ENCODE measurements at places on chromosomes 2 and 18. TPM values are rescaled to one million over a fixed set of nuclear protein-coding genes. Genes with fewer than 3 reads are reported as not detected.
A peak's percentile ranks its signal among the peaks of the same experiment; 100 is the strongest.

DNA sequence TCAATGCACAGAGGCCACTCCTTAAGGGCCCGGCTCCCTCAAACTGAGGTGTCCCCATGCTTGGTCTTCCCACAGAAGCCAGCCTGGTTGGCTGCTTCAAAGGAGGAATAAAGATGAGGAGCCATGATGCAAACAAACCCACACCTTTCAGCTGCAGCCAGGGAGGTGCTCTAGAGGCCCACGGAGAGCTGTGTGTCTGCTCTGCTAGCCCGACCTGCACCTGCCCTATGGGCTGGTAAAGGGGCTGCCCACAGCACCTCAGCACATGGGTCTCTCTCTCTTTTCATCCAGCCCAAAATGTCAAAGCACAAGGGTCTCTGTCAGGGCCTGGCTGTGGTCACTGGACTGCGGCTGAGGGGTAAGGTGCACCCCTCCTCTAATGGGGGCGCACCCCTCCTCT, 132.1 kb downstream of the MSH2 start:
- H3K4me3 ChIP-seq, result no peak overlapping the region
- H3K36me3 ChIP-seq, result peaks cover 46% of the 10 kb centered on the region
- peak overlapping the region; percentile 14 for H3K27ac ChIP-seq
- no peaks in the 10 kb centered on the region for H3K27me3 ChIP-seq
- peaks cover 24% of the 10 kb centered on the region for H3K4me1 ChIP-seq

GRCh38 chr2:121382744-121383143, 97.7 kb upstream of the TFCP2L1 start:
- no peak for DNase-seq
- H3K27me3 ChIP-seq, result no peaks in the 10 kb centered on the region
- peaks cover 57% of the 10 kb centered on the region for H3K36me3 ChIP-seq
- peaks cover 5% of the 10 kb centered on the region for H3K4me1 ChIP-seq
- no peak overlapping the region for H3K4me3 ChIP-seq
- H3K27ac ChIP-seq, result no peak overlapping the region

- H3K4me3 ChIP-seq, result no peak overlapping the region
- H3K27me3 ChIP-seq, result no peaks in the 10 kb centered on the region
- H3K4me1 ChIP-seq, result no peaks in the 10 kb centered on the region
- H3K27ac ChIP-seq, result no peak overlapping the region
Measured at GRCh38 chr2:224753743-224754540, 37.8 kb upstream of the CCDC195 start.

DLX1 gene
- total RNA-seq, result 1.0 TPM

BMP10 gene
- total RNA-seq, result not detected

C2orf74 gene
- 7.6 TPM for total RNA-seq

DNA sequence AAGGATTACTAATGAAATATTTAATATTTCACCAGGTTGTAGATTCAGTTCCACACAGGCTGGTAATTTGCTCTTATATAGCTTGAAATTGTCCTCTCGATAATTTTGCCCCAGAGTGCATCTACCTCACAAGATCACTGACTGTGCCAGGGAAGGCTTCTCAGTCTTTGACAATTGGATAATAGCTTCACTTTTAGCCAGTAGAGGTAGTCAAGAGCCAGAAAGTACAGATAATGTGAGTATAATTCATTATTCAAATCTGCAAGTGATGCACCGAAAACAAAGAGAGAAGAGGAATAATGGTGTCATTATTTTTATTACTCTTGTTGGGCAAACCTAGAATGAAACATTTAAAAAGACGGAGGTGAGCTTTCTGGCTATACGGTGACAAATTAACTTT, 292.8 kb downstream of the EN1 start:
- H3K27ac ChIP-seq, result no peak overlapping the region
- no peak overlapping the region for H3K4me3 ChIP-seq
- H3K4me1 ChIP-seq, result no peaks in the 10 kb centered on the region
- no peak for DNase-seq
- no peaks in the 10 kb centered on the region for H3K36me3 ChIP-seq

DNA sequence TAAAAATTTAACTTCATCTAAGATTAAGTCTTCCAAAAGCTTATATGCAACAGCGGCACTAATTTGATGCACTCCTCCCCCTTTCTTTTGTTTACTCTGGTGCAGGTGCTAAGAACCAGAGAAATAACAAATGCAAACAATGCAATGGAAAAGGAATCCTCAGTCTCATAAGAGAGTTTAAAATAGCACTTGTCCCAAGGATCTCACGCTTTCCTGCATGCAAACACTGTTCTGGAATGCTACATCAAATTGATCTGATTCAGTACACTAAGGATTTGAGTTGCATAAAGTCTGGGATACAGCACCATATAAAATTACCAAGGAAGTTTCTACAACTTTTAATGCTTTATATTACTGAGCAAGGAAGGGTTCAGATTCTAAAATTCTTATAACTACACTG, 50.5 kb downstream of the SEPTIN10 start:
- no peak overlapping the region for H3K27ac ChIP-seq
- H3K36me3 ChIP-seq, result no peaks in the 10 kb centered on the region
- no peak for DNase-seq
- H3K27me3 ChIP-seq, result no peaks in the 10 kb centered on the region
- peaks cover 9% of the 10 kb centered on the region for H3K4me1 ChIP-seq
- no peak overlapping the region for H3K4me3 ChIP-seq

DNA sequence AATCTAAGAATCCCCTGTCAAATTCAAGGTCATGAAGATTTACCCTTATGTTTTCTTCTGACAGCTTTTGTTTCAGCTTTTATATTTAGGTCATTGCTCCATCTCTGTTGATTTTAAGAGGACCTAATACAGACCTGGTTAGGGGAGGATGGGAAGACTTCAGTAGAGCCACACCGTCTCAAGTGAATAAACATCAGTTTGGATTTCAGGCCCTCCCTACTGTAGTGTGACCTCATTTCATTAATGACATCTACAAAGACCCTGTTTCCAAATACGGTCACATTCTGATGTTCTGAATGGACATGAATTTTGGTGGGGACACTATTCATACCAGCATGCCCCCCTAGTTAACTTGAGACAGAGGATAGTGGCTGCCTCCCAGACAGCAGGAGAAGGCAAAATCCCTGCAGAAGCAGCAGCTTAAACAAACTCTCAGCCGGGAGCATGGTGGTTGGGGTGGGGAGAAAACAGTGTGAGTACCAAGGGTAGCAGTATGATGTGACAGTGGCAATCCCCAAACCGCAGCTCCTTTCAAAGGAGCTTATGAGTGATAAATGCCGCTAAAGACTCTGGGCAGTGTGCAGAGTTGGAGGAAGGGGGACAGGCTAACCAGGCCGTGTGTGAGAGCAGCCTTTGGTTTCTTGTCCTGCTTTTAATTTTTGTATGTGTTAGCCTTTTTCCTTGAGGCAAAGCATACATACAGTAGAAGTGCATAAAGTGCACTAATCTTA, 65.9 kb upstream of the TNP1 start:
- H3K27me3 ChIP-seq, result no peaks in the 10 kb centered on the region
- no peak overlapping the region for H3K4me3 ChIP-seq
- no peak for DNase-seq
- H3K36me3 ChIP-seq, result no peaks in the 10 kb centered on the region
- no peak overlapping the region for H3K27ac ChIP-seq
- peaks cover 8% of the 10 kb centered on the region for H3K4me1 ChIP-seq

DNA sequence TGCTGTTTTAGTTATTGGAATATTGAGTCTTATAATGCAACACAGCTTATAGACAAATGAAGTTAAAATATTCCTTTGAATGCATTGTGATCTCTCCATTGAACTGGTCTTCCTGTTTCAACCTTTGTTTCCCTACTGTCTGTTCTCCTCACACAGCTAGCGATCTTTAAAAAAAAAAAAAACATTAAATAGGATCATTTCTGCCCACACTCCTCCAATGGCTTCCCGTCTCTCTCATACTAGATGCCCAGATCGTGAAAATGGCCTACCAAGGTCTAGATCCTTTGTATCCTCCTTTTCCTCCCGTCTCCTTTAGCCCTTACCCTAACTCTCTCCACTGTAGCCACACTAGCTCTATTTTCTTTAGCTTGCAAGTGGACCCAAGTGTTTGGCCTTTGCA, 2.4 kb downstream of the FAM171B start:
- H3K36me3 ChIP-seq, result no peaks in the 10 kb centered on the region
- peak; percentile 34 for DNase-seq
- no peak overlapping the region for H3K27ac ChIP-seq
- H3K4me1 ChIP-seq, result no peaks in the 10 kb centered on the region
- no peak overlapping the region for H3K4me3 ChIP-seq

DNA sequence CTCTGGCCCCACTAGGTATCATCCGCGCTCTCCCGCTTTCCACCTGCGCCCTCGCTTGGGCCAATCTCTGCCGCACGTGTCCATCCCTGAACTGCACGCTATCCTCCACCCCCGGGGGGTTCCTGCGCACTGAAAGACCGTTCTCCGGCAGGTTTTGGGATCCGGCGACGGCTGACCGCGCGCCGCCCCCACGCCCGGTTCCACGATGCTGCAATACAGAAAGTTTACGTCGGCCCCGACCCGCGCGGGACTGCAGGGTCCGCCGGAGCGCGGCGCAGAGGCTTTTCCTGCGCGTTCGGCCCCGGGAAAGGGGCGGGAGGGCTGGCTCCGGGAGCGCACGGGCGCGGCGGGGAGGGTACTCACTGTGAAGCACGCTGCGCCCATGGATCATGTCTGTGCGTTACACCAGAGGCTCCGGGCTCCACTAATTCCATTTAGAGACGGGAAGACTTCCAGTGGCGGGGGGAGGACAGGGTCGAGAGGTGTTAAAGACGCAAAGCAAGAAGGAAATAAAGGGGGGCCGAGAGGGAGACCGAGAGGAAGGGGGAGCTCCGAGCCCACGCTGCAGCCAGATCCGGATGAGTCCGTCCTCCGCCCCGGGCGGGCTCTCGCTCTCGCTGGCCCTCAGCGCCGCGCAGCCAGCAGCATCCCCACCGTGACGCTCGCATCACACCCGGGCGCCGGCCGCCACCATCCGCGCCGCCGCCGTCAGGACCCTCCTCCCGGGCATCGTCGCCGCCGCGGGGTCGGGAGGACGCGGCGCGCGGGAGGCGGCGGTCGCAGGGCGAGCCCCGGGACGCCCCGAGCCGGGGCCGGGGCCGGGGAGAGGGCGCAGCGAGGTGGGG, 664 bp downstream of the NETO1 start:
- no peak overlapping the region for H3K27ac ChIP-seq
- no peak for DNase-seq
- H3K27me3 ChIP-seq, result no peaks in the 10 kb centered on the region
- no peaks in the 10 kb centered on the region for H3K36me3 ChIP-seq
- no peak overlapping the region for H3K4me3 ChIP-seq

DNA sequence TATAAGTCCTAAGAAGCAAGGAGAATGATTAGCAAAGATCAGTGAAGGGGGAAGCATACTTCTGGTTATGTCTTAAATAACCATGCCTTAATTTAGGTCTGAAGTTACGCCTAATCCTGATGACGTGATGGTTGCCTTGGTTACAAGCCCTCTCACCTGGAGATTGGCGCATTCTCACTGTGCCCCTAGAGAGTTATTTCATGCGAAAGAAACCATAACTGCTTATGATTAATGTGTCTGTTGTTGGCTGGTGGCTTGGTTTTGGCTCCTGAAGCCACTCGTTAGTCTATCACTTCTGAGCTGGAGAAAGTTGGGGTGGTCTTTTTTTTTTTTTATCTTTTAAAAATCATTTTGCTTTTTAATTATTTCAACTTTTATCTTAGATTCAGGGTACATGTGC, 47.0 kb downstream of the TNFRSF11A start:
- H3K4me1 ChIP-seq, result peaks cover 51% of the 10 kb centered on the region
- H3K4me3 ChIP-seq, result peak overlapping the region; percentile 59
- peak overlapping the region; percentile 92 for H3K27ac ChIP-seq
- H3K27me3 ChIP-seq, result no peaks in the 10 kb centered on the region

SERPINB4 gene
- not detected for total RNA-seq

PECR gene
- total RNA-seq, result 0.30 TPM

DNA sequence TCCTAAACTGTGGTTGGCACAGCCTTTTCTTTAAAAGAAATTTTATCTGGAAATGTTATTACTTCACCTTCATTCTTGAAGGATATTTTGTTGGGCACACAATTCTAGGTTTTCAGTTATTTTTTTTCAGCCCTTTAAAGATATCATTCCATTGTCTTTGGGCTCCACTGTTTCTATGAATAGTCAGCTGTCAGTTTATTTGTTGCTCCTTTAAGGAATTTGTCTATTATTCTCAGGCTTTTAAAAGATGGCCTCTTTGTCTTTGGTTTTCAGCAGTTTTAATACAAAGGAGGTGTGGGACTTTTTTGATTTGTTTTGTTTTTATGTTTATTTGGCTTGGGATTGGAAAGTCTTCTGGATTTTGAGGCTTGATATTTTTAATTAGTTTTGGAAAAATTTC, 61.8 kb downstream of the VAPA start:
- no peaks in the 10 kb centered on the region for H3K27me3 ChIP-seq
- H3K36me3 ChIP-seq, result no peaks in the 10 kb centered on the region
- H3K4me1 ChIP-seq, result no peaks in the 10 kb centered on the region
- no peak overlapping the region for H3K4me3 ChIP-seq
- DNase-seq, result no peak

TUBB8B gene
- total RNA-seq, result not detected

- no peak overlapping the region for H3K27ac ChIP-seq
- H3K36me3 ChIP-seq, result no peaks in the 10 kb centered on the region
- H3K4me1 ChIP-seq, result peaks cover 7% of the 10 kb centered on the region
- no peak for DNase-seq
- no peak overlapping the region for H3K4me3 ChIP-seq
Measured at GRCh38 chr18:59853380-59853779, 46.4 kb upstream of the PMAIP1 start.

- H3K27me3 ChIP-seq, result no peaks in the 10 kb centered on the region
- no peak for DNase-seq
- no peak overlapping the region for H3K27ac ChIP-seq
Measured at GRCh38 chr2:130869441-130870160, 32.9 kb downstream of the ARHGEF4 start.

- no peaks in the 10 kb centered on the region for H3K27me3 ChIP-seq
- DNase-seq, result no peak
- H3K4me1 ChIP-seq, result no peaks in the 10 kb centered on the region
- H3K36me3 ChIP-seq, result peaks cover 14% of the 10 kb centered on the region
Measured at GRCh38 chr2:36562973-36563532, 34.9 kb downstream of the FEZ2 start.

DNA sequence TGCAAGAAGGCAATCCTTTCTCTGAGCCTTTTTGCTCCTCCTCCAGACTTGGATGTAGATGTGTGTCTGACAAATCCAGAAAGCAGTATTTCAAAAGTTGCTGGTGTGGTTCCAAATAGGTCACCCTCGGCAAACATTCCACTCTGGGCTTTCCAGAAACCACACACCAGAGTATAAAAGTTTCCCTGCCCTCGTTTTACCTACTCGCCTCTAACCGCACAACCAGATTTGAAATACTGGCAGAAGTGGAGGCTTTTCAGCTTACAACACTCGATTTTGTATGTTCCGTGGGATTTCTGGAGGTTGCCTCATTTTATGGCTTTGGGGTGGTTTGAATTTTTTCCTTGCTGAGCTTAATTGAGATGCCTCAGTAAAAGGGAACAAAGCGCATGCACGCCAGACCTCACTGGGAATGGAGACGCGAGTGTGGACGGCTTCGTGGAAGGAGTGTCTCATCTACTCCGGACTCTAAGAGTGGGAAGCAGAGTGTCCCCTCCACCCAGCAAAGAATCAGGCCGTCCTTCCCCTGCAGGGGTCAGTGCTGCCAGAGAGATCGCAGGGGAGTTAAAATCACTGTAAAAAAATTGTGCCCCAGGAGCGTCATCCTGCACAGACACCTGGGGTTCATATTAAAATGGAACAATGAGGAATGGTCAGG, 44.0 kb upstream of the RPL31 start:
- H3K27me3 ChIP-seq, result no peaks in the 10 kb centered on the region
- no peak overlapping the region for H3K4me3 ChIP-seq
- DNase-seq, result no peak

ACMSD gene
- not detected for total RNA-seq
